Immature natural killer cell (primary cell): ENCODE measurements at places on chromosomes 12 and 14.

DNA sequence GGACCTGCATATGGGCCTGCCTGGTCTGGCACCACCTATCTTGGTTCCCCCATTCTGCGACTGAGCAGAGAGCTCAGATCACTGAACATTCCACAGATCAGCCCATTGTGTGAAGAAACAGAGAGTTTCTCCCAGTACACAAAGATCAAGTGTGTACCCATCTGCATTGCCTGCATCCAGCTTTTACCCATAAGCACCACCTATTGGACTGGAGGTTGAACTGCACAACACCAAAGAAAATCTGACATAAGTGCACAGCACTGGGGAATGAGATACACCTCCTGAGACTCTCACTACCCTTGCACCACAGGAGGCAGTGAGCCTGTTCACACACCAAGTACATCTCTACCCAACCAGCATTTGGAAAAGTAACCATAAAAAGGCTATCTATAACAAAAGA is 362.6 kb upstream of the CLEC14A start:
- H3K4me1 ChIP-seq: no peaks in the 10 kb centered on the region
- H3K27me3 ChIP-seq: peaks cover 2% of the 10 kb centered on the region
- no peak overlapping the region for H3K27ac ChIP-seq
- no peak overlapping the region for H3K4me3 ChIP-seq
- H3K36me3 ChIP-seq: no peaks in the 10 kb centered on the region

DNA sequence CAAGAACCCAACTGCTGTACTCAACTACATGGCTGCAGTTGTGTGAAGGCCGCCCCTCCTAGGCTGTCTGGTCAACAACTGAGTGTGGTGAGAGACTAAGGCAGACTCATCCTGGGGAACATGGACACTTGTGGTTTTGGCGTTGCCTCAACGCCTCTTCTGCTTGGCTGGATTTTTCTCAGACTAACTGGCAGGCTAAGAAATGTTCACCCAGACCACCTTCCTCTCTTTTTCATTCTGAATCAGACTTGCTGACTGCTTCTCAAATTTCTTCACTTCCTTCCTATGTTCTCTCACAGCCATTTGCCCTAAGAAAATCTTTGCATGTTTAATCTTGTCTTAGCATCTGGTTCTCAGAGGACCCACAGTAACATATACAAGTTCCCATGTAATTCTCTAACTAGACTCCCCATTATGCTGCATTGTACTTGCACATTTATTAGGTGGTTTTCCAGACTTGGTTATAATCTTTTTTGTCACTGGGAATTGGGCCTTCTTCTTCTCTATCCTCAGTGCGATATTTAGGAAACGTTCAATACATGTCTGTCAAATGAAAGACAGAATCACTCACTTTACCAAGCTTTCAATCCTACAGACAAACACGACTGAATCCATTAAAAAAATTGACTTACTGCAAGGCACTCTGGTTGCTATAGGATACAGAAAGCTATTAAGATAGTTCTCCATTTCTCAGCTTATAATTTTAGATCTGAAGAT is 327.6 kb downstream of the CCER1 start:
- H3K4me1 ChIP-seq: no peaks in the 10 kb centered on the region
- no peak for DNase-seq

GRCh38 chr12:57223191-57224165 is 6.0 kb upstream of the SHMT2 start:
- H3K4me3 ChIP-seq: peak overlapping the region; percentile 71
- H3K4me1 ChIP-seq: peaks cover 59% of the 10 kb centered on the region
- H3K36me3 ChIP-seq: no peaks in the 10 kb centered on the region
- DNase-seq: peak; percentile 93

- H3K36me3 ChIP-seq: no peaks in the 10 kb centered on the region
- no peaks in the 10 kb centered on the region for H3K4me1 ChIP-seq
- no peak overlapping the region for H3K4me3 ChIP-seq
- no peak overlapping the region for H3K27ac ChIP-seq
- no peak for DNase-seq
- peaks cover 8% of the 10 kb centered on the region for H3K27me3 ChIP-seq
These were observed 260.3 kb upstream of the DIO3 start for GRCh38 chr14:101301011-101301410.

DNA sequence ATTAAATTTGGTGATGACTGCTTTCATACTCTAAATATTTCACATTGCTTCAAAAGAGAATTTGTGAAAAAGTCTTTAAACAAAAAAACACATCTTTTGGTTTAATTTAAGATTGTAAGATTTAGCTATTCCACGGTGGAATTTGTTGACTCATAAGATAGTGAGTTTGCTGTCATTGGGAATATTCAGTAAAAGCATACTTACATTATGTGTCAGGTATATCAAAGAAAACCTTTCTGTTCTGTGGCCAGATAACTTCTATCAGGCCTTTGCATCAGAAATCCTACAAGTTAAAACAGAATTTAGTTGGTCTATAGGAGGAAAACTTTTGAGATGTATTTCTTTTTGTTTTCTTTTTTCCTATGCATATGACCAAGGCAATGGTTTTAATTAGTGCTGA is 148.8 kb upstream of the E2F7 start:
- H3K27ac ChIP-seq: no peak overlapping the region
- H3K27me3 ChIP-seq: no peaks in the 10 kb centered on the region
- no peaks in the 10 kb centered on the region for H3K36me3 ChIP-seq
- no peaks in the 10 kb centered on the region for H3K4me1 ChIP-seq
- DNase-seq: no peak

DNA sequence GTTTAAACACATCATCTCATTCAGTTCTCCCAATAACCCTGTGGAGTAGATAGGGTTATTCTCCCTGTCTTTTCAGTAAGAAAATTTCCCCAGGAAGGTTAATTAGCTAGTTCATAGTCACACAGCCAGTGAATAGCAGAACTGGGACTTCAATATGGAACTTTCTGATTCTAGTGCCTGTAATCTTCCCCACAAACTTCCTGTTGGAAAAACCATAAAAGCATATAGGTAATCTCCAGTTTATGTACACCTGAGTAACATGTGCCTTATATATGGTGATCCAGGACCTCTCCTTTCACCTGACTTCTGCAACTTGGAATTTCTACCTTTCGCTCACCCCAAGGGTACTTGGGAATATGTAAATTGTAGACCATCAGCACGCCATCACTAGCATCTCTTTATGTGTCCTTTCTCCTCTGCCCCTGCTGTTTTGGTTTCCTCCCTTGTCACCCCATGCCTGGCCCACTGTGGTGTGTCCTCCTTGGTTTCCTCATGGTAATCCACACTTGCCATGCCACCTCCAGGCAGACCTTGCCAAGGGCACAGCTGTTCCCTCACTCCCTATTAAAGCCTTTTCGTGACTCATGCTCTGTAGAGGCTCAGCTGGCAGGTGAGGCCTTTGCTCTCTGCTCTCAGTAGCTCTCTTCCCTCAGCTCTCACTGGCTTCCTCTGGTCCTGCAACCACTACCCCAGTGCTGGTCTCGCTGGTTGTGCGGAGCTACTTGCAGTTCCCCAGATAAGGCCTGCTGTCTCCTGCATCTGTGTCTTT is 16.7 kb downstream of the TBC1D30 start:
- peaks cover 5% of the 10 kb centered on the region for H3K36me3 ChIP-seq
- no peaks in the 10 kb centered on the region for H3K27me3 ChIP-seq
- no peak overlapping the region for H3K27ac ChIP-seq
- no peak for DNase-seq

GRCh38 chr12:43856972-43857371 is 21.1 kb downstream of the TMEM117 start:
- peaks cover 3% of the 10 kb centered on the region for H3K36me3 ChIP-seq
- no peak overlapping the region for H3K27ac ChIP-seq
- no peak for DNase-seq
- H3K4me1 ChIP-seq: no peaks in the 10 kb centered on the region
- peaks cover 1% of the 10 kb centered on the region for H3K27me3 ChIP-seq
- no peak overlapping the region for H3K4me3 ChIP-seq

DNA sequence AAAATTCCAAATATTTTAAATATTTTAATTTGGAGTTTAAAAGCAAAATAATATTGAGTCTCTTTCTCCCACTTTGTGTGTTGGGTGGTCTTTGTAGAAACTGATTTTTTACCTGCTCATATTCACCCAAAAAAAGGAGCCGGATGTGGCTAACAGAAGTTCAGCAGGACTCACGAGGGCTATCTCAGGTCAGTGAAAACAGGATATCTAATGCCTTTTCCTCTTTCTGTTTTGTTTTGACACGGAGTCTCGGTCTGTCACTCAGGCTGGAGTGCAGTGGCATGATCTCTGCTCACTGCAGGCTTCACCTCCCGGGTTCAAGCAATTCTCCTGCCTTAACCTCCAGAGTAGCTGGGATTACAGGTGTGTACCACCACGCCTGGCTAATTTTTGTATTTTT is 30.8 kb downstream of the COA8 start:
- peaks cover 10% of the 10 kb centered on the region for H3K4me1 ChIP-seq
- H3K27ac ChIP-seq: peak overlapping the region; percentile 30

DNA sequence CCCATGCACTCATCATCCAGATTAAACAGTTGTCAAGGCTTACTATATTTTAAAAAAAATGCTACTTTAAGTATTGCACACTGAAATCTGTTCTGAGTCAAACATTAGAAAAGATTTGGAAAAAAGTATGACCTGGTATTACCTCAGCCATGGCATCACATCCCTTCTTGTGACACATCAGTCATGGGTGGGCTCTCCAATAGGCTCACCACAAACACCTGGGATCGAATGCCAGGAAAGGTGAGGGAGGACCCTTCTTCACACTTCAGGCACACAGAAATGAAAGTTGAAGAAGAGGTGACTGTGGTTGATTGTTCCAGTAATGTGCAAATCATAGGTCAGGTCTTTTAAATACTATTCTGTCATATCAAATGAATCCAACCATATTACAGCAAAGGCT is 36.6 kb upstream of the GZMB start:
- peak overlapping the region; percentile 92 for H3K27ac ChIP-seq
- DNase-seq: peak; percentile 72
- H3K4me1 ChIP-seq: peaks cover 76% of the 10 kb centered on the region
- peak overlapping the region; percentile 50 for H3K4me3 ChIP-seq
- H3K27me3 ChIP-seq: peaks cover 5% of the 10 kb centered on the region
- no peaks in the 10 kb centered on the region for H3K36me3 ChIP-seq

DNA sequence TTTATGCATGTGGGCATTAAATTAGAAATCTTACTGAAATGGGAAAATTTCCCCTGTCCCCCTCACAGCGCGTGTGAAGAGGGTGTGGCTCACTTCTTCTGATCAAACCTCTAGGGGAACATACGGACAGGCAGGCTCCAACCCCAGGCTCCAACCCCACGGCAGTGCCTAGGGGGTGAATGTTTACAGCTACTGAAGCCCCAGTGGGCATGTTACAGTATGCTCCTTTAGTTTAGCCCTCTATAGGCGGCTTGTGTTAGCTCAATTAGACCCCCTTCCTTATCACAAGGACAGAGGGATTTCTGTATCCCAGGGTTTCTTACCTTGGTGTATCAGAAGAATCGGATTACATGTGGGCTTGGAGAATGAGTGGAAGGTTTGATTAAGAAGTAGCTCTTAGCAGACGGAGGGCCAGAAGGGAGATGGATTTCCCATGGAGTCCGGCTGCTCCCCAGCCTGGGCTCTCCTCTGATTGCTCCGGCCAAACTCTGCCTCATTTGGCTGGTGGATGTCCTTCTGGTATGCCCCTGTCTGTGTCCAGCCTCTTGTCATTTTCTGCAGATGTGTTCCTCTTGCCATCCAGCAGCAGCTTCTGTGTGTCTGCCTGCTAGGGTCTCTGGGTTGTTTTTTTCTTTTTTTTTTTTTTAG is 223.7 kb downstream of the TMTC2 start:
- no peak overlapping the region for H3K27ac ChIP-seq
- H3K4me1 ChIP-seq: no peaks in the 10 kb centered on the region
- H3K36me3 ChIP-seq: no peaks in the 10 kb centered on the region

- no peak for DNase-seq
- H3K27ac ChIP-seq: no peak overlapping the region
- no peaks in the 10 kb centered on the region for H3K27me3 ChIP-seq
- H3K4me3 ChIP-seq: no peak overlapping the region
- no peaks in the 10 kb centered on the region for H3K36me3 ChIP-seq
These were observed 106.0 kb upstream of the TMTC1 start for GRCh38 chr12:29889737-29890136.

DNA sequence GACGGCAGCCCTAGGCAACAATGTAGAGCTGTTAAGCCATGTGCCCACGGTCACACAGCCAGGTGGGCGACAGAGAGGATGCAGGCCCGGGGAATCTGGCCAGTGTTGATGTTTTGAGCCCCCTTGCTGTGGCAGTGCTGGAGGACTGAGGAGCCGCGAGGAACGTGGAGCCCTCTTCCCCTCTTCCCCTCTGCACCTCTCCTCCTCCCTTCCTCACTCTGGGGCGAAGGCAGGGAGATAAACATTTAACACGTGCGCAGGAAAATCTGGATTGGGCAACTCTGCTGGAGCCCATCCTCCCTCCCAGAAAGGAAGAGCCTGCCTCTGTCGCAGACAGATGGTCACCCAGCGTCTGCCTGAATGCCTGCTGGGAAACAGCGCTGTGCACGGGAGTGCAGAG is 376.8 kb downstream of the FUT8 start:
- no peak overlapping the region for H3K27ac ChIP-seq
- peaks cover 8% of the 10 kb centered on the region for H3K27me3 ChIP-seq
- H3K4me3 ChIP-seq: no peak overlapping the region

GRCh38 chr12:28611449-28611848 is 421.2 kb downstream of the CCDC91 start:
- H3K27ac ChIP-seq: no peak overlapping the region
- no peak for DNase-seq
- H3K27me3 ChIP-seq: peaks cover 11% of the 10 kb centered on the region
- no peak overlapping the region for H3K4me3 ChIP-seq
- no peaks in the 10 kb centered on the region for H3K36me3 ChIP-seq

GRCh38 chr12:75437564-75437963 is 43.0 kb upstream of the GLIPR1 start:
- no peak overlapping the region for H3K27ac ChIP-seq
- H3K36me3 ChIP-seq: peaks cover 5% of the 10 kb centered on the region
- no peak overlapping the region for H3K4me3 ChIP-seq
- H3K27me3 ChIP-seq: no peaks in the 10 kb centered on the region

GRCh38 chr12:109393437-109394345 is 46.0 kb downstream of the MYO1H start:
- no peak overlapping the region for H3K4me3 ChIP-seq
- H3K27me3 ChIP-seq: peaks cover 9% of the 10 kb centered on the region

DNA sequence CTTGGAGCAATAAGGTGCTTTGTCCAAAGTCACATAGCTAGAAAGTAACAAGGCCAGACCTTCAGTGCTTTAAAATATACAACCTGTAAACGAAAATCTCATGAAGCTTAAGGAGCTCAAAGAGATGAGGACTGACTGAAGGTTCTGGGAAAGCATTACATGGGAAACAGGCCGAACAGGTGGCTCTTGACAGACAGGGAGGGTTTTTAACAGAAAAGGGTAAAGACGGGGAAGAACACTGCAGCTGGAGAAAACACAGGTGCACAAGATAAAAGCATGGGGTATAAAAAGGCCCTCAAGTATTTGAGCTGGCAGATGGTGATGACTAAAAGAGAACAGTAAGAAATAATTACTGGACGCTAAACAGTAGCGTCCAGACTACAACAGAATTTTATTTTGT is 257.2 kb downstream of the NELL2 start:
- H3K27ac ChIP-seq: no peak overlapping the region
- H3K36me3 ChIP-seq: no peaks in the 10 kb centered on the region
- no peak overlapping the region for H3K4me3 ChIP-seq
- no peak for DNase-seq
- no peaks in the 10 kb centered on the region for H3K27me3 ChIP-seq
- H3K4me1 ChIP-seq: no peaks in the 10 kb centered on the region

GRCh38 chr14:72560331-72560730 is 333.6 kb downstream of the DPF3 start:
- H3K36me3 ChIP-seq: no peaks in the 10 kb centered on the region
- no peak for DNase-seq
- no peak overlapping the region for H3K27ac ChIP-seq
- no peak overlapping the region for H3K4me3 ChIP-seq

- H3K4me3 ChIP-seq: peak overlapping the region; percentile 97
- DNase-seq: no peak
- H3K27me3 ChIP-seq: peaks cover 5% of the 10 kb centered on the region
- peaks cover 46% of the 10 kb centered on the region for H3K4me1 ChIP-seq
These were observed 921 bp downstream of the DEPDC4 start for GRCh38 chr12:100265732-100266584.
